ENCODE measurements at places on chromosomes 5 and 9.

DNA sequence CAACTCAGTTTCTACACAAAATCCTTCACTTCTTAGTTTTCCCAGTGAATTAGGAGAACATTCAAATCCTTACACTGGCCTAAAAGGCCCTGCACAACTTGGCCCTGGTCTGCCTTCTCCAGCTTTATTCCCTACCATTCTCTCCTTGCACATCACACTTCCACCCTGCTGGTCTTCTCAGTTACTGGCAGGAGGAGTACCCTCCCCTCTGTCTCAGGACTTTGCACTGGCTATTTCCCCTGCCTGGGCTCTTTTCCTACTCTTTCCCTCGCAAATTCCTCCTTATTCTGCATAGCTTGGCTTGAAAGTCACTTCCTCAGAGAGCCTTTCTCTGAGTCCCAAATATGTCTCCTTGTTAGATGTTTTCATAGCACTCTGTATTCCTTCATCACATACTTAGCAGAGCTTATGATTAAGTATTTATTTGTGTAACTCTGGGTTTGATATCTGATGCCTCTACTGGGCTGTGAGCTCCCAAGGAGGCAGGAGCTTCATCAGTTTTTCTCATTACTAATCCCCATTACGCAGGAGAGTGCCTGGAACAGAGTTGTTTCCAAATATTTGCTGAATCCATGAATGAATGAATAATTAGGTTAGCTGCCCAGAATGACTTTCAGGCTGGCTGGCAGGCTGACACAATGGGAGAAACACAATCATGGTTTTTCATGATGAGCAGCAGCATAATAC is 159.8 kb upstream of the KLF9 start:
- no peak overlapping the region for H3K4me3 ChIP-seq
- H3K4me1 ChIP-seq = no peaks in the 10 kb centered on the region
- no peak for DNase-seq
- peaks cover 2% of the 10 kb centered on the region for H3K36me3 ChIP-seq
- H3K27me3 ChIP-seq = no peaks in the 10 kb centered on the region

GRCh38 chr9:124146031-124146561 is 111.7 kb upstream of the NEK6 start:
- no peak for DNase-seq
- no peak overlapping the region for H3K27ac ChIP-seq
- H3K4me3 ChIP-seq = no peak overlapping the region
- H3K27me3 ChIP-seq = peaks cover 26% of the 10 kb centered on the region

- H3K36me3 ChIP-seq = no peaks in the 10 kb centered on the region
- DNase-seq = no peak
- H3K27me3 ChIP-seq = no peaks in the 10 kb centered on the region
- H3K4me1 ChIP-seq = no peaks in the 10 kb centered on the region
These were observed 93.6 kb downstream of the MCTP1 start for GRCh38 chr5:95191330-95191729.

DNA sequence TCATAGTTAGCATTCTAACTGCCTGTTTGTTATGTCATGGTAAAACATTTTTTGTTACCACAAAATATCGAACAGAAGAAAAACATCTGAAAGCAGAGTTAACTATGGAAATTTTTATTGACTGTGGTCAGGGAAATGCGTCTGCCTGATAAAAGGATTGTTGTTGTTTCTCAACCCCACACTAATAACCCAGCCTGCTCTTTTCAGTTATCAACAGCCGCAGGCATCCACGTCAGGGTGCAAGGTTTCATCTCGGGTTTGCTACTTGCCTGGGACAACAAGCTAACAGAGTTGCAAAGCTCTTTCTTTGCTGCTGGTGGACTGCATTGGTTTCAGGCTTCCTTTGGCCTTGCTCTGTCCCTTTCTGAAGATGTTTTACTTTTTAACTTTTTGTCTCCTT is 969.2 kb downstream of the CDH18 start:
- H3K27me3 ChIP-seq = no peaks in the 10 kb centered on the region
- no peak for DNase-seq
- H3K27ac ChIP-seq = no peak overlapping the region
- H3K4me3 ChIP-seq = no peak overlapping the region

- no peak for DNase-seq
- no peak overlapping the region for H3K27ac ChIP-seq
- no peaks in the 10 kb centered on the region for H3K36me3 ChIP-seq
- H3K27me3 ChIP-seq = no peaks in the 10 kb centered on the region
- H3K4me3 ChIP-seq = no peak overlapping the region
- H3K4me1 ChIP-seq = no peaks in the 10 kb centered on the region
These were observed 22.6 kb downstream of the CDH9 start for GRCh38 chr5:27015758-27016157.

DNA sequence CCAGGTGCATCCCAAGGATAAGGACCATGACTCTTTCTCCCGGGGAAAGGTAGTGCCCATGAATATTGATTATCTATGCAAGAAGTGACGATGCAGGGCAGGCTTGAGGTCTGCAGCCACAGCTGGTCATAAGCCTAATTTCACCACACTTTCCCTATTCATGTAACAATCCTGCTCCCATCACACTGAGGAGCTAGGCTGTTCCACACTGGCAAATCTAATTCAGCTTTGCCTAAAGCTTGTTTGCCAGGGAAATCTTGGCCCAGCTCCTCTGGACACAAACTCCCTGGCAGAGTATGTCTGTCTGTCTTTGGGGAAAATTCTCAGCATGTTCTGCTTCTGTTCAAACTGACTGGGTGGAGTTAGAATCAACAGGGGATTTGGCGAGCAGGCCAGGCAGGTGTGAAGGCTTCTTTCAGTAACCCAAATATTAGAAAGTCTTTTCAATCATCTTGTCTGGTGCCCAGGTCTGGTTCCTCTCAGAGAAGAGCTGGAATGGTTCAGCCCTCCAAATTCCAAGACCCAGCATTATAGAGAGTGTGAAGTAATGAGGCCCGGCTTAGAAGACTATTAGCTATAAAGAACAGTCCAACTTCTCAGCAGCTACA is 88.5 kb upstream of the SPDL1 start:
- H3K27me3 ChIP-seq = peaks cover 10% of the 10 kb centered on the region
- no peak for DNase-seq
- H3K36me3 ChIP-seq = no peaks in the 10 kb centered on the region
- no peak overlapping the region for H3K27ac ChIP-seq

DNA sequence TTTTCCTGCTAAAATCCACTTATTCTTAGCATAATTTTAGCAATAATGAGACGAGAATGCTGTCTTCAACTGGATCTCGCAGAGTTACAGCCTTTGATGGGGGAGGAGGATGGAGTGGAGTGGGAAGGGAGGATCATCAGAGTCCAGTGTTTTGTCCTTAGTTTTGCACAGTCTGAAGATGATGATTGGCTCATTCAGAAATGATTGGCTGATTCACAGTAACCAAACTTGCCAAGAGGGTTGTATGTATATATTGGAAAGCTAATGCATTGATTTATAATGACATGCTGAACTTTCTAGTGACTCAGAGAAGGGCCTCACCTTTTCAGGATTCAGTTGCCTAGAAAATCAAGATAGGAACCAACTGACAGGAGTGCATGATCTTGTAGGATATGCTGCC is 448.0 kb downstream of the CCDC171 start:
- no peak overlapping the region for H3K4me3 ChIP-seq
- no peaks in the 10 kb centered on the region for H3K36me3 ChIP-seq
- H3K27me3 ChIP-seq = no peaks in the 10 kb centered on the region
- DNase-seq = no peak

Measured in activated CD8-positive, alpha-beta memory T cell treated with anti-CD3 and anti-CD28 coated beads, Interleukin-2, amount 10 ng/mL, durations not matched to agents 7 days and 5 days (primary cell).